ENCODE measurements at places on chromosomes 11 and 22.
A peak's percentile ranks its signal among the peaks of the same experiment; 100 is the strongest.

- DNase-seq: no peak
These were observed 199.5 kb downstream of the MYO18B start for GRCh38 chr22:25941365-25941960.

DNA sequence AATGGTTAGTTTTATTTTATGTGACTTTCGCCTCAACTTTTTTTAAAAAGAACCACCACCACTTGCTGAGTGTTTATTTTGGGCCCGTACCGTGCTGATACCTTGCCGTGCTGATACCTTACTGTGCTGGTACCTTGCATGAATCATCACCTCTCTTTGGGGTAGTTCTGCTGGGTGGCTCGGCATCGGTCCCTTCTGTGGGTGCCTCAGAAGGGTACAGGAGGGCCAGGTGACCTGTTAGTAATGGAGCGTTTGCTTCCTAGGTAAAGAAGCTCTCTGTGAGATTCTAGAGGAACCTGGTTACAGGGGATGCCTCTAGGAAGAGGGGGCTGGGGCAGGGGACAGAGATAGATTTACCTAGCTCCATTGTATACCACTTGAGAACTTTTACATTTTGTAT lies 17.1 kb downstream of the TOM1 start:
- DNase-seq: no peak

DNA sequence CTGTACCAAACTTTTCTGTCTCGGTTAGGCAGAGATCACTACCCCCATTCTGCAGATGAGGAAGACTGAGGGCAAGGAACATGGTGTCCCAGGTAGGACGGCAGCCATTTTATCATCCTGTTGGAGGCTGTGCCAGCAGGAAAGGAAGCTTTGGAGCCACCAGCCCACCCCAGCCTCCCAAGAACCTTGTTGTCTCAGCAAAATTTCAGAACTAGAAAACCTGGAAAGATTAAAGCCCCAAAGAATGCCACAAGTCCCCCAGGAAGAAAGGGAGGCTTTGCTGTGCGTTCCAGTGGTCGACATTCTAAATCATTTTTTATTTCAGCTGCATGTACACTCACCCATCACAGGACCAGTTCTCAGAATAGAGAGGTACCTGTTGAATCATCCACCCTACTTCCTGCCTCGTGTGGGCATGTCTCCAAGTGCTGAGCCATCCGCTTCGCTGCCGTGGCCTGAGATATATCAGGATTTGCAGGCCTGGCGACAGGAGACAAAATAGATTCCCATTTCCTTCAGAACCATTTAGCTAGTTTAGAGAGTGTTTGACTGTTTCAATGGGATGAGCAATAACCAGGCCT lies 13.0 kb upstream of the EIF3D start:
- peak; percentile 45 for DNase-seq

DNA sequence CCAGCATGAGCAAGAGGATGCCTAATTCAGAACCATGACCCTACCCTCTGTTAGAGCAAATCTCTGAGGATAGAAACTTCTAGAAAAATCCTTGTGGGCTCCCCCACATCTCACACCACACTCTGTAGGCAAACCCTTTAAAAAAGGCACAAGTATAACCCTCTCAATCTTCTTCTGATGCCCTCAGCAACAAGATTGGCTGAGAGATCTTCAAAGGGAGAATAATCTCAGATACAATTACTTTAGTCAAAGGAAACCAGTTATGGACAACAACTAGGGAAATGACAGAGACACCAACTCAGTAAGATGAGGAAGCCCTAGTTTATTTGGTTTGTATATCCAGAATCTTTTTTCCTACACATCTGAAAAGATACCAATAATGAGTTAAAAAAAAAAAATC lies 49.2 kb downstream of the LIF start:
- no peak for DNase-seq

GRCh38 chr22:22892096-22893052 lies 4.8 kb downstream of the IGLL5 start:
- no peak for DNase-seq

DNA sequence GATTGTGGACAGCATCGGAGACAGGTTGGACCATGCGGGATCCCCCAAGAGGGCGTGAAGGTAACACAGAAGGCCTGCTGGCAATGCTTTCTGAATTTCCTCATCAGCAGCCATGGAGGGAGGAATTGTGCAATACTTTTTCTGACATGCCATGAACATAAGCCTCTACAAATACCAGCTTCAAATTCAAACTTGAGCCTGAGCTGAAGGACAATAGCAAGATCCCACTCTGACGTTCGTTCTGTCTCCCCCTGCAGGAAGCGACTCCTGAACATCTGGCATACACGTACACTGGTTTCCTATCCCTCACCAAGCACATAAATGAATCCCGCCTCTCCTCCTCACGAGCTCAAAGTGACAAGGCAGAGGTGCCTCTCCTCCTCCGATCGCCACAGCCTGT lies 312.2 kb downstream of the BRD1 start:
- no peak for DNase-seq

DNA sequence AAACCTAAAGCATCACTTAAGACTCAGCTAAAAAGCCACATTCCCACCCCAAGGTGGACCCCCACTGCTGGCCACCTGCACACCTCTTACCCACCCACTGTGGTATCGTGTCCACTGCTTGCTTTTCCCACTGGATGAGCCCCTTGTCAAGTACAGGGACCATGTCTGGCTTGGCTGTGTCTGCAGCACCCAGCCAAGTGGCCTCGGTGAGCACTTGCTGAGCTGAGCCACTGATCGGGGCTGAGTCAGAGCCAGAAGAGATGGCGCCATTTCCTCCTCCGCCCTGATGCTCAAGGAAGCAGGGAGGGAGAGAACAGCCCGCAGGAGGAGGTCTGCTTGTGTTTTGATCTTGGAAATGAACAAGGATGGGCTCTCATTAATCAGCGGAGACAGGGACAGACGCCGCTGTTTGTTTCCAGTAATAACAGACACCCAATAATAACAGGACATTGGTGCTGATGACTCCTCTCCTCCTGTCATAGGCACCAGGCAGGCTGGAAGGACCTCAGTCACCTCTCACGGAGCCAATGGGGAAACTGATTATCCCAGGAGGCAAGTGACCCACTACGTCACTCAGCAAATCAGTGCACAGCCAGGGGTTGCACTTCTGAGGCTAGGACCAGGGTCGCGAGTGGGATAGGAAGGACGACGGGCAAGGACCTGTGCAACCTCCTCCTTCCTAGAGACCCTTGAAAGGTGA lies 85.2 kb upstream of the RTL6 start:
- DNase-seq: no peak

DNA sequence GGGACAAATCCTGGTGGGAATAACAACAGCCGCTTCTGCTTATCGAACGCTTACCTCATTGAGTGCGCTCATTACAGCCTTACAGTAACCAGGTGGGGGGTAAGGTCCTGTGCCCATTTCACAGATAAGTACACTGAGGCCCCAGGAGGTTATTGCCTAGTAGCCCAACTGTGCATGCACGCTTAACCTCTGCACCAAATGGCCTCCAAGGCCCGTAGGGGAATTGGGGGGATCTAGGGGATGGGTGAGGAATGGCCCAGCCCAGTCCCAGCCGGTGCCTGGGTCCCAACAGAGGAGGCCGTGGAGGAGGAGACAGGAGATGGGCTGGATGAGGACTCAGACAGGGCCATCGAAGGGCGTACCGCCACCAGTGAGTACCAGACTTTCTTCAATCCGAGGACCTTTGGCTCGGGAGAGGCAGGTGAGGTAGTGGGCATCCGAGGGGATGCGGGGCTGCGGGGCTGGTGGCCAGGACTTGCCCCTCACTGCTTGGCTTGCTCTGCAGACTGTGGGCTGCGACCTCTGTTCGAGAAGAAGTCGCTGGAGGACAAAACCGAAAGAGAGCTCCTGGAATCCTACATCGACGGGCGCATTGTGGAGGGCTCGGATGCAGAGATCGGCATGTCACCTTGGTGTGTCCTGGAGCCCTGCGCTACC lies 7.3 kb downstream of the F2 start:
- no peak for DNase-seq

GRCh38 chr11:46729110-46730027 lies 10.4 kb downstream of the F2 start:
- DNase-seq: no peak

DNA sequence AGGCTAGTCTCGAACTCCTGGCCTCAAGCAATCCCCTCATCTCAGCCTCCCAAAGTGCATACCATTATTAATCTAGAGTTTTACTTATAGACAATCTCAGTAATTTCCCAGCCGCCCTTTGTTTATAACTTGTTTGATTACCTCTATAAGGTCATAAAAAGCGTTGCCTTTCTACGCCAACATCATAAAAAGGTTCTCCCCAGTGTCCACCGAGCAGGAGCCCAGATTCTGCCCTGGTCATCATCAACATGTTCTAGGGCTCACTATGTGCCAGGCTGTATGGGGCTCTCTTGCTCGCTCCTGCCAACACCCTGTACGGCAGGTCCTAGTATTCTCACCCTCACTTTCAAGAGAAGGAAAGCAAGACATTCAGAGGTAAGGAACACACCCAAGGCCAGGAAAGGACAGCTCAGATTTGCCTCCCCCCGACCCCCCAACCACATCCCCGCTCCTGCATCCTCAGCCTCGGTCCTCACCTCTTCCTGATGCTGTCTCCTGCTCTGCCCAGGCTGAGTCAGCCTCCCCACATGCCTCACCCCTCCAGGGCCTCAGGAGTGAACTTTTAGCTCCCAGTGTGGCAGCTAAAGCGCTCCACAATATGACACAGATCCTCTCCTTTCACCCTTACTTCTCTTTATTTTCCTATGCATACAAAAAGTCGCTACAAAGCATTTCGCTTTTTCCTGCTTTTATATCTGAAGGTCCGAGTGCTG lies 14.3 kb downstream of the ARFGAP3 start:
- DNase-seq: no peak

GRCh38 chr11:33539751-33540150 lies 160.9 kb downstream of the C11orf91 start:
- DNase-seq: no peak

GRCh38 chr11:3855808-3856491 lies 486 bp downstream of the STIM1 start:
- DNase-seq: no peak

DNA sequence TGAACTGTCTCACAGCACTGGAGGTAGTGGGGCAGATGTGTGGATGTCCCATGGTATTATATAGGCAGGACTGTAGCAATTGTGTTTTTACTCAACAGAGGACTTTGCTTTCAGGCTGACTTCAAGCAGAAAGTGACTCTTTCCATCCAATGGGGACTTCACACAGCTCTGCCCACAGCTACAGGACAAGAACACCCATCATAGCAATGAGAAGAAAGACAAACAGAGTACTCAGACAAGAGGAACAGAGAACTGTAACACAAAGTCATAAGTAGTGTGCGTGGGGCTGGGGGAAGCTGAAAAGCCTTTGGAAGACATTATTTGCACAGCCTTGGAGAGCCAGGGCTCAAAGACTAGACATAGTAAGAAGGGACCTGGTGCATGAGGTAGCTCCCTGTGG lies 70.3 kb downstream of the CCDC81 start:
- no peak for DNase-seq

DNA sequence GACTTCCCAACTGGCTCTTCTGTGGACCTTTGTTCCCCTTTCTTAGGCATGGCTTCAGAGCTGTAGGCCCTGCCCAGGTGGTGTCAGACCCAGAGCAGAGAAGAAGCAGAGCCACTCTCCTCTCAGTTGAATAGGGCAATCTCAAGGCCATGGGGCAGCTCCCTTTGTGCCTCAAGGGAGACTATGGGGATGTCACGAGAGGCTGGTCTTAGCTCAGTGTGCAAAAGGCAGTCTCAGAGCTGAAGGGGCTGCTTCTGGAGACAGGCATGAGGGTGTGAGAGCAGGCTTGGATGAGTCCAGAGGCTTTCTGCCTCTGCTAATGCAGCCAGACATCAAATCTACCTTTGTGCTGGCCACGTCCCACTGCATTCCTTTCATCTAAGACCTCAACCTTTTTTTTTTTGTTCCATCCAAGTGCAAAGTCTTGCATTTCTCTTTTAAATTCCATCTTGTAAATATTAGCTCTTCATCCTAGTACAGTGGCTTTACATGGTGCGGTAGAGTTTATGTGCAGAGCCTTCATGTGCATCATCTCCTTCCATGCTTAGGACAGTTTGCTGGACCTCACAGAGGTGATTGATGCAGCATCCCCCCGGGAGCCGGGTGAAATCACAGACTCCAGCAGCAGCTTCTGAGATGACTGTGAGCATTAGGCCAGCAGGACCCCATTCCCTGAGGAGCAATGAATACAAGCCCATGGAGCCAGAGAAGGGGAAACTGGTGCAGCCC lies 34.2 kb upstream of the FCHSD2 start:
- no peak for DNase-seq
